ENCODE measurements at places on chromosomes 5 and 9.
A peak's percentile ranks its signal among the peaks of the same experiment; 100 is the strongest.

GRCh38 chr9:38030658-38031057 lies 38.4 kb downstream of the SHB start:
- DNase-seq: no peak

GRCh38 chr9:36318212-36318802 lies 60.1 kb upstream of the GNE start:
- no peak for DNase-seq

DNA sequence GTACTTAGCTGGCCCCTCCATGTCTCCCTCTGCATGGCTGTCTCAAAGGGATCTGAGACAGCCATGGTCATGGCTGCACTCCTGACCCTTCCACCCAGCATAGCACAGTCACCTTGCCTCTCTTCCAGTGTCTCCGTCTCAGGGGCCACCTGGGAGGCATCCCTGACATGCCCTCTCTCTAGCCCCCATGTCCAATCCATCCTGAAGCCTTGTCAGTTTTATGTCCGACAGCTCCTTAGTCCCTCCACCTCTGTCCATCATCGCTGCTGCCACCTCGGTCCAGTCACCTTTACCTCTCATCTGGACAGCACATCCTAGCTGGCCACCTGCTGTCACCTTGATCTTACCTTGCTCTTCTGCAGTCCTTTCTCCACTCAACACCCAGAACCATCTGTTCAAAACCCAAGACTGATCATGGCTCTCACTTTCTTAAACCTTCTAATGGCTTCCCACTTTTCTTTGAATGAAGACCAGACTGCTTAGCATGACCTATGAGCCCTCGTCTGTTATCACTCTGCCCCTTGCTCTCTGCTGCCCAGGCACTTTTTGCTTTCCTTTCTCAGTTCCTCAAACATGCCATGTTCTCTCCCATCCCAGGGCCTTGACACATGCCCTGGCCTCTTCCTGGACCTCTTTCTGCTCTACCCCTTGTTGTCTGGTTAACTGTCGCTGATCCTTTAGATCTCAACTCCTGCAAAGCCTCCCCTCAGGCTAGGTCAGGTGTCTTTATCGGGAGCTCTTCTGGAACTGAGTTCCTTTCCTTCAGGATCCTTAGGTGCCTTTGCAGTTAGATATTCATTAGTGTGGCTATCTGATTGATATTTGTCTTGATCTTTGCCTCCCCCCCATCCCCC lies 181.8 kb upstream of the PITX1 start:
- DNase-seq: no peak

GRCh38 chr9:98873951-98874371 lies 66.5 kb downstream of the GALNT12 start:
- no peak for DNase-seq

DNA sequence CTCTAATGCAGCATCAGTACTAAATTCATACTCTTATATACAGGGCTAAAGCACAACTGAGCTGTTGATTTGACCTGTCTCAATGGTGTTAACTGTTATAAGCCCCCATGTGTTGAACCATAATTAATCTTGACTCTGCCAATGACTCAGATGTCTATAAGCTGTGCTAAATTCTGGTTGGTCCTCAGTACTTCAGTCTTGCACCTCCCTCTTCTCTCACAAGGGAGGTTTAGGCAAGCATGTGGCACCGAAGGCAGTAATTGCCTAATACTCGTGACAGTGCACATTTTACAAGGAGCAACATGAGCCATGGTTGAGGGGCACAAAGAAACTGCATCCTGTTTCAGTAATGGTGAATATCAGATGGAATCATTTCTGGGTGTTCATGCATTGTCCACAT lies 255.9 kb downstream of the TRPM3 start:
- no peak for DNase-seq

DNA sequence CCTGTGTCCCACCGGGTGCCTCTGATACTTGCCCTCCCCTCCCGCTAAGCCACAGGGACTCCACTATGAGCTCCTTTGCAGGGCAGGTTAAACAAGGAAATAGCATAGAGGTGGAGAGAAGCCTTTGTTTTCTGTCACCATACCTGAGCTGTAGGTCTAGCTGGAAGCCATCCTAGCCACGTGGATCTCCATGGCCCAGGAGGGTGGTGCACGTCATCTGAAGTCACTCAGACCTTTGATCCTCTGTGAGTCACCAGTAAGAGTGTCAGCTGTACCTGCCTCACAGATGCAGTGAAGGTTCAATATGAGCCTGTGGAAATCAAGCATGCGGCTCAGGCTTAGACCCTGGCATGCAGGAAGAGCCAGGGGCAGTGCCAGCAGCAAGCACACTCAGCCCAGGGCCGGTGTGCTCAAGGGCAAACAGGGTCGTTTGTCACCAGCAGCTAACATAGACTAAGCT lies 55.1 kb downstream of the ASS1 start:
- peak; percentile 20 for DNase-seq

- DNase-seq: no peak
Observed at GRCh38 chr5:53233645-53234405, 124.3 kb upstream of the MOCS2 start.

GRCh38 chr5:149320791-149321330 lies 24.4 kb upstream of the GRPEL2 start:
- DNase-seq: no peak

- no peak for DNase-seq
Observed at GRCh38 chr5:80987078-80987766, 27.1 kb downstream of the RASGRF2 start.

- DNase-seq: no peak
Observed at GRCh38 chr9:94675008-94675881, 35.9 kb upstream of the FBP1 start.

- DNase-seq: no peak
Observed at GRCh38 chr5:147504535-147504934, 5.3 kb downstream of the DPYSL3 start.

DNA sequence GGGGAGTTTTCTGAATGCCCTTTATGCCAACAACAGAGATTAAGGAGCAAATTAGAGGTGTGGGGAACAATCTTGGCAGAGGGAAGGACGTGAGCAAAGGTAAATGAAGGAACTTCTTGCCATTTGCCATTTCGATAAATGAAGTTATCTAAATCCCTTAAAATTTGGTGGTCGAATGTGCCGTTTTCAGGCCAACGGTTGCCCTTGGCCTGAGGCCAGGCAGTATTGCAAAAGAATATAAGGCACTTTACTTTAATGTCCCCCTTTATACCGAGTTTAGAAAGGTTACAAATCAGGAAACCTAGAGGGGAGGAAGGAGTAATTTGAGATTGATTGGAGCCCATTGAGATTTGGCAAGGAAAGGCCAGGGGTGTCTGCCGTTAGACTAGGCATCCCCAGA lies 26.3 kb downstream of the C9orf50 start:
- DNase-seq: no peak

DNA sequence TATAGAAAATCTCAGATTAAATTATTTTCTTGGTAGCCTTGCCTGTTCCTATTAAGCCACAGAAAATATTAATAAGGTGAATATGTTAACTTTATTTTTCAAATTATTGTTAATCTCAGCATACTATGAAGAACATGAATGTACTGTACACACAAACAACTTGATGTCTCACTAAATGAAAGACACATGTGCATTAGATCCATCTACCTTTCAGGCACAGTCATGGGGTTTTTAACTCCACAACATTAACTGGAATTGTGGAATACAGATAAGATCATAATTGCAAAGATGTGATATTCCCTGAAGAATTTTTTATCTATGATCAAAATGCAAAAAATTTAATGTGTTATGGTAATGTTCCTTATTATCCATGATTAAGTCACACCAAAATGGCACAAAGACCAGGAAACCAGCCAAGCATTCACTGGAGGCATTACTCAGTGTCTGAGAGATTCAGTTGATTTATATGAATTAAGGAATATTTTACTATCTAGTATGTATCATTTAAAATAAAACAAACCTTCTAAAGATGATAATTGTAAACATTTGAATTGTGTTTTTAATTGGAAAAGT lies 150.0 kb upstream of the VCAN start:
- no peak for DNase-seq

- DNase-seq: no peak
Observed at GRCh38 chr5:108655750-108656450, 91.8 kb upstream of the FER start.

- DNase-seq: no peak
Observed at GRCh38 chr5:152632360-152632759, 227.3 kb upstream of the NMUR2 start.

DNA sequence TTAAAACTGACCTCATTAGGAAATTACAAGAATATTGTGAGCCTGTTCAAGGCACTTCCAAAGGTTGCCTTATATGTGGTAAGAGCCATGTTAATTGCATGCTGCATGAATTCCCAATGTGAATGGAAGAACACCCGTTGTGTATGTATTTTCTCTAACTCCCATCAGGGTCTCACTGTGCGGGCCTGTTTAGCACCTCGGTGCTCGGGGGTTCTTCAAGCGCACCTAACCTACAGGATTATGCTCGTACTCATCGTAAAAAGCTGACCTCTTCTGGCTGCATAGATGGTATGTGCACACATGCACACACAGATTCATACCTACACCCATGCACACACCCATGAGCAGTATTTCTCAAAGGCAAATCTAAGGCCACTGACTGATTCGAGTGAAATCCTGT lies 66.1 kb downstream of the PPIP5K2 start:
- DNase-seq: no peak

DNA sequence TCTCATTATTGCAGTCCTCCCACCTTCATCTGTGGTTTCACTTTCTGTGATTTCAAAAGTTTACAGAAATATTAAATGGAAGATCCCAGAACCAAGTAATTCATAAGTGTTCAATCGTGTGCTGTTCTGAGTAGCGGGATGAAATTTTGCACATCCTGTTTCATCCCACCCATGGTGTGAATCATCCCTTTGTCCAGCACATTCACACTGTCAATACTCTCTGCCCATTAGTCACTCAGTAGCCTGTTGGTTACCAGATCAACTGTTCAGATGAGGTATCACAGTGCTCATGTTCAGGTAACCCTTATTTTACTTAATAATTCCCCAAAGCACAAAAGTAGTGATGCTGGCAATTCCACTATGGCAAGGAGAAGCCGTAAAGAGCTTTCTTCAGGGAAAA lies 26.8 kb downstream of the FAM81B start:
- no peak for DNase-seq

DNA sequence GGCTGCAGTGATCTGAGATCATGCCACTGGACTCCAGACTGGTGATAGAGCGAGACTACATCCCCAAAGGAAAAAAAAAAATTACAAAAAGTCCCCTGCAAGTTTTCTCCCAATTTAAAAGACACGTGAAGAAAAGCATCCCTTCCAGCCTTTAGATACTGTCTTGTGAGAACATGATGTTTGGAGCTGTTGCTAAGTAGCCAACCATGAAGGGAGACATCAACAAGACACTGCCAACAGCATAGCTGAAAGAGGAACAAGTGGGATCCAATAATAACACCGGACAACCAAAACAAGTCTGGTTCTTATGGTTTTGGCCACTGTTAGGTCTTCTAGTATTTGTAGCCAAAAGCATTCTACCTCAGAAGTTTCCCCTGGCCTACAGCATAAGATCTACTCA lies 118.9 kb upstream of the CCDC180 start:
- no peak for DNase-seq

DNA sequence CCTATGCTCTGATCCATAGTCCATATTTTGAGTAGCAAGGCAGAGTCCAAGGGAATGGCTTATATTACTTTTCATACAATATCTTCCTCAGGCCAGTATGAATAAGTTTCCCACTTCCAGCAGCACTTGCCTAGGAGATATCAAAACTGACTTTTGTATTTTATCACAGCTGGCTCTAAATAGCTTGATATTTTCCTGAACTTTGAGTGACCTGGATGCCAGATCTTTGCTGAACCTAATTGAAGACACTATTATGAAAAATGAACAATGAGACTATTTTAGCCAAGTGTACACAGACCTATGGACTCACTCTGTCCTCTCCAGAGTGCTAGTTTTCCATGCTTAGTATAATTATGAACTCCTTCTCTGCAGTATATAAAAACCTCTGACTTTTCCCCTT lies 475.6 kb upstream of the PTGER4 start:
- no peak for DNase-seq

GRCh38 chr5:491119-491855 lies 33.0 kb downstream of the SLC9A3 start:
- DNase-seq: no peak

DNA sequence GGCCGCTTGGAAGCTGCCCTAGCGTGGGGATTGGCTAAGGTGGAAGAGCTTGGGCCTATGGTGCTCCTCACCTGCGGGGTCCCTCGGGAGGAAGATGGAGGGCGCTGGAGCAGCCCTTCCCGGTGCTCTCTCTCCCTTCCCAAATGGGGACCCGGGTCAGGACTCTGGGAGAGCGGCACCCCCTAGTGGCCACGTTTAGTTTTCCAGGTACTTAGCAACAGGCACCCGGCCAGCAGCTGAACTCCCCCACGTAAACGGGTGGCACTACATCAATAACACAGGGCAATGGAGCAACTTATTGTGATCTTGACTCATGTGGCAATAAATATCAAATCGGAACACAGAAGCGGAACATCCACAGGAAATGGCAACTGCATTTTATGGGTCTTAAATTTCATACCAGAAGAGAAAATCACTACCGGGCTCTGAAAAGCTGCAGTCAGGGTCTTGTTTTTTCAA lies 316.6 kb downstream of the AGTPBP1 start:
- DNase-seq: peak; percentile 40

GRCh38 chr9:4859035-4859434 lies 66.3 kb downstream of the RCL1 start:
- DNase-seq: no peak

- no peak for DNase-seq
Observed at GRCh38 chr5:8471581-8471980, 602.6 kb downstream of the MTRR start.

GRCh38 chr9:98755006-98755618 lies 41.2 kb downstream of the ANKS6 start:
- DNase-seq: no peak

DNA sequence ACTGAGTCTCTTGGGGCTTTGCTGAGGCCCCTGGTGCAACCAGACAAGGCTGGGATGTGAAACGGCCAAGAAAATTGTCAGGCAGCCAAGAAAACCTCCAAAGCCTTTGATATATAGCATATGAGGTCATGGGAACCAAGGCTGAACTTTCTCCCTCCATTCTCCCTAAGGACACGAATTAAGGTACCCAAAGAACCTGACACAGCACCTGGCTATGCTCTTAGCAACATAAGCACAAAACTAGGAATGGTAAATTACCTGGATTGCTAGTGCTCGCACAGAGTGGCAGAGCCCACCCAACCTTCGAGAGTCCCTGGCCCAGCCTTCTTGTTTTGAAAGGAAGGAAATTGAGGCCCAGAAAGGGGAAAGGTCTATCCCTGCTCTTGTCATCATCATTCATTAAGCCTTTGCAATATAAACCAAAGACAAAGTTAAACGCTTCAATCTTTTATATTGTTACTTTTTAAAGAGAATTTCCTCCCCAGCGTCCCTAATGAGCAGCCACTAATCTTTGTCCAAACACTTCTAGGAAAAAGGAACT lies 220.0 kb upstream of the NR4A3 start:
- no peak for DNase-seq

- no peak for DNase-seq
Observed at GRCh38 chr9:37706290-37706689, 47.3 kb upstream of the TRMT10B start.

GRCh38 chr5:149614034-149614907 lies 33.0 kb downstream of the ARHGEF37 start:
- no peak for DNase-seq

Data from stimulated activated CD4-positive, alpha-beta T cell treated with anti-CD3 and anti-CD28 coated beads, Interleukin-1b, Interleukin-23, amount 100 ng/mL, for 48 hours (primary cell).